ENCODE measurements at places on chromosomes 13 and 19.

GRCh38 chr13:40588101-40588500 is 78.3 kb downstream of the FOXO1 start:
- no peak for DNase-seq

GRCh38 chr13:52082601-52083000 is 46.3 kb downstream of the NEK5 start:
- no peak for DNase-seq

GRCh38 chr13:23574421-23575145 is 4.4 kb downstream of the TNFRSF19 start:
- DNase-seq, result no peak

DNA sequence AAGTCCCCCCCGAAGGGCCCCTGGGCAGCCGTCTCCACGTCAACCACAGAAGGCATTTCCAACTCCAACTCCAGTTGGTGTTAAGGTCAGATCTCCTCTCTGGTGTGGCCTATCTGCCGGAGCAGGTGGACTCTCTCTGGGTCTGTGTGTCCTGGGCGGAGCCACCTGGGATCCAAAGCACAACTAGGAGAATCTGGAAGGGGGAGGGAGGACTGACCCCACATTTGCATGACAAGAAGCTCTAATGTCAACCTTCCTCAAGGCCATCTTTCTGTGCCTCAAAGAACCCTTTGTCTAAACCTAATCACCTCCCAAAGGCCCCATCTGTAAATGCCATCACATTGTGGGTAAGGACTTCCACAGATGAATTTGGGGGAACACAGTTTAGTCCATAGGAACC is 381.5 kb downstream of the UQCRFS1 start:
- no peak for DNase-seq

GRCh38 chr19:57560049-57560491 is 407 bp upstream of the ZNF550 start:
- DNase-seq, result no peak

DNA sequence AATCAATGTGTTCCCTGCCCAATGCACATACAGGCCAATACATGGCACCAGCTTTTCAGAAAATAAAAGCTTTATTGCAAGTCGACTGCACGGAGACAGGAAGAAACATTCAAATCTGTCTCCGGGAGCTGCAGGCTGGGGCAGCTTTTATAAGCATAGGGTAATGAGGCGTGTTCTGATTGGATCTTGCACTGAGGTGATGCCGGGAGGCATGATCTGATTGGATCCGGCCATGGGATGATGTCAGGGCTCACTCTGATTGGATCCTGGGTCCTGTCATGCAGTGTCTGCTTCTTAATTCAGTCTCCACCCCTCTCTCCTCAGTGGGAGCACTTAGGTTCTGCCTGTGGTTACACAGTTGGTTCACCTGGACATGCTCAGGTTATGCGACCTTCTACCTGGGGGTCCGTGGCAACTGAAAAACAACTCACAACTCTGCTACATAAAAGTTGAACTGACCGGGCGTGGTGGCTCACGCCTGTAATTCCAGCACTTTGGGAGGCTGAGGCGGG is 11.8 kb upstream of the FBN3 start:
- DNase-seq, result no peak

GRCh38 chr19:48926909-48927308 is 6.6 kb upstream of the DHDH start:
- DNase-seq, result peak; percentile 65

DNA sequence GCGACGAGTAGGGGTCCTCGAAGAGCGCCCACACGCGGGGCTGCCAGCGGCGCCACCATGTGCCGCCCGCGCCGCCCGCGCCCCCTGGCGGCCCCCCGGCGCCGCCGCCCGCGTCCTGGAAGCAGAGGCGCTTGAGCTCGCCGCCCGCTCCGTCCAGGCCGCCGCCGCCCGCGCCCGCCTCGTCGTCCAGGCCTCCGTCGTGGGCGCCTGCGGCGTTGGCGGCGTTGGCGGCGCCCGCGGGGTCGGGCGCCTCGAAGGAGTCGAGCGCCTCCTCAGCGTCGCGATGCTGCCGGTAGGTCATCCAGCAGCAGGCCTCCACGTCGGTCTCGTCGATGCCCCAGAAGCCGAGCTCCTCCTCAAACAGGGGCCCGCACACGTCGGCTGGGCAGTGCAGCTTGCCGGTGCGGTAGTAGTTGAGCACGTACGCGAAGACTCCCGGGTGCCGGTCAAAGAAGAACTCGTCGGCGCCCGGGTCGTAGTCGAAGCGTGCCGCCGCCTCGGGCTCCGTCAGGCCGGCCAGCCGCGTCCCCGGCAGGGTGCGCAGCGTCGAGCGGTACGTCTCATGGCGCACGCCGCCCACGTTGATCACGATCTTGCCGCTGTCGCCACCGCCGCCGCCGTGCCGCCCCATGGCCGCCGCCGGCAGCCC is 829 bp downstream of the KCNC3 start:
- peak; percentile 50 for DNase-seq

GRCh38 chr19:10114651-10115391 is 3.3 kb downstream of the P2RY11 start:
- no peak for DNase-seq

DNA sequence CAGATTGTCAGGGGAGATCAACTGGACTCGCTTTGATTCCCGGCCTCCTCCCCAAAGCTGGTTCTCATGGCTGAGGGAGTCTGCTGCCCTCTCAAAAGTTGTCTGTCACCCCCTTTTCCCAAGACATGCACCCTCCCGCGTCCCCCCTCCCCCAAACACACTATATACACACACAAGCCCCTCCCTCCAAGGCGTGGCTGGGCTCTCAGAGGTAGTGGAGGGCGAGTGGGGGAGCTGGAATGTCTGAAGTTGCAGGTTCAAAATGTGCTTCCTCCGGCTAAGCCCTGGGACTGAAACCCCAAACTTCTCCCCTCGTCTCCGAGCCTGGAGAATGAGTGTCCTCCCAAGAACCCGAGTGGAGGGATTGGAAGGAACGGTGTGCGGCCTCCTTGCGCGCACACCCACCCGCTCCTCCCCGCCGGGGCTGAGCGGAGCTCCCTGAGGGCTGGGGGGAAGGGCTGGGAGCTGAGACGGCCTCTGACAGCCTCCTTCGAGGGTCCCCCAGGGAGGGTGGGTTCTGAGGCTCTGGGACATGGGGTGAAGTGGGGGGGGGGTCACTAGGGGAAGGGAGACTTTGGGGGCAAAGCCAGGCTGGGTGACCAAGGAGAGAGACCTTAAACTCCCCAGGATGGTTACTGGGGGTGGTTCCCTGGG is 9.9 kb upstream of the MEIS3 start:
- no peak for DNase-seq

GRCh38 chr13:53782488-53782961 is 753.9 kb downstream of the OLFM4 start:
- DNase-seq, result peak; percentile 19

DNA sequence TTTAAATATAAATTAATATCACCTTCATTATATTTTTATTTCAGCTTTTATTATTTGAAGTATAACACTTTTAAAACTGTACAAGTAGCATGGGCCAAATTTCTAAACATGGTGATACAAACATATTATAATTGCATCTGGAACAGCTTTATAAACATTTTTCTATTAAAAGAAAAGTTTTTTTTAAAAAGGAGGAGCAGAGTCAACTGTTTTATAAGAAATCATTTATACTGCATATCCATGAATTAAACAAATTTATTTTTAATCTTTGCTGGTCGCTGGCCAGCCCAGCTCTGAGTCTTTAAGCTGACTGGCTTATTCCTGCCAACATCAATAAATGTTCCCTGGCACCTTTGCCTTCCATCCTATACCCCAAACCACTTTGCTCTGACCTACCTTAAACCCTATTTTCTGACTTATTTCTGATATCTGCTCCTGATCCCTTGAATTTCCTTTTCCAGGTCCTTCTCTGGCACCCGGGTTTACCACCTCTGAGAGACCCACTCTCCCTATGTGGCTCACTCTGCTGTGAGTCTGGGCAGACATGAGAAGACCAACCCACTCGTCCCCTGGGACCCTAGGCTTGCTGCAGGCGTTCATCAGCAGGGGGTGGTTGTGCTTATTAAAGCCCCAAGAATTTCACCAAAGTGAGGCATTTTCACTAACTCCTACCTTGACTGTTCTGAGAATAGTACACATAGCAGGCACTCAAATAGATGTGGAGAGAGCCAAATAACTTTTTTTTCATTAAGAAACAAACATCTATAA is 220.3 kb downstream of the KLF12 start:
- DNase-seq, result no peak

- no peak for DNase-seq
Observed at GRCh38 chr13:65638572-65639168, 1591.5 kb downstream of the PCDH9 start.
